ENCODE measurements at places on chromosomes 5 and 9. TPM values are rescaled to one million over a fixed set of nuclear protein-coding genes. Genes with fewer than 3 reads are reported as not detected.

The CEP78 gene
- total RNA-seq, result 28.6 TPM

The KCNV2 gene
- not detected for total RNA-seq

The GABRB2 gene
- total RNA-seq, result 0.47 TPM

The PCDHGA4 gene
- 0.71 TPM for total RNA-seq

The RELL2 gene
- 15.3 TPM for total RNA-seq

The AOPEP gene
- 25.3 TPM for total RNA-seq

The ECM2 gene
- 0.17 TPM for total RNA-seq

The PALM2AKAP2 gene
- 6.3 TPM for total RNA-seq

The PAEP gene
- total RNA-seq, result 15.7 TPM

The ADGRD2 gene
- not detected for total RNA-seq

The CDO1 gene
- 1.4 TPM for total RNA-seq

The MPDZ gene
- 14.8 TPM for total RNA-seq

The ZNF169 gene
- 4.1 TPM for total RNA-seq

The FCN2 gene
- not detected for total RNA-seq

The CMYA5 gene
- 0.17 TPM for total RNA-seq

The LIX1 gene
- total RNA-seq, result not detected

The LAMC3 gene
- 0.13 TPM for total RNA-seq

The OR2V1 gene
- total RNA-seq, result not detected

The SLC6A19 gene
- total RNA-seq, result not detected

The FBP2 gene
- total RNA-seq, result not detected

The PCDHB6 gene
- total RNA-seq, result 0.13 TPM

The KCNT1 gene
- total RNA-seq, result not detected

The BTNL3 gene
- total RNA-seq, result not detected

The SMIM32 gene
- not detected for total RNA-seq

The TAS2R1 gene
- not detected for total RNA-seq

The NUDT12 gene
- total RNA-seq, result 15.0 TPM

The HCN1 gene
- not detected for total RNA-seq

The GHR gene
- 0.56 TPM for total RNA-seq

The GPR150 gene
- not detected for total RNA-seq

The SLC34A1 gene
- 0.10 TPM for total RNA-seq

The SCGB3A2 gene
- total RNA-seq, result not detected

The GOLM1 gene
- 47.3 TPM for total RNA-seq
